ENCODE measurements at places on chromosomes 3 and 15.

GRCh38 chr15:79372428-79372827, 59.7 kb upstream of the MINAR1 start:
- DNase-seq, result no peak

DNA sequence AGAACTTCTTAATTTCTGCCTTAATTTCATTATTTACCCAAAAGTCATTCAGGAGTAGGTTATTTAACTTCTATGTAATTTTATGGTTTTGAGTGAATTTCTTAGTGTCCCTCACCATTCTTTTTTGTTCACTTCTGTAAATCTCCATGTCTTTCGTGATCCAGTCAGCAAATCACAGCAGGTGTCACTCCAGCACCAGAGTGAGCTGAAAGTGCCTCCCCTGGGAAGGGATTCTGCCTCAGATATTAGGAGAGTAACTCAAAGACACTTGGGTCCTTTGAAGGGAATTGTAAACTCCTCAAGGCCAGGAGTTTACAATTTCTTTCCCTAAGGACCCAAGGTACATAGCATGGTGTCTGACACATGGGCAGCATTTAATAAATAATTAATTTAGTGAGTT, 207.6 kb upstream of the AZI2 start:
- DNase-seq, result no peak

DNA sequence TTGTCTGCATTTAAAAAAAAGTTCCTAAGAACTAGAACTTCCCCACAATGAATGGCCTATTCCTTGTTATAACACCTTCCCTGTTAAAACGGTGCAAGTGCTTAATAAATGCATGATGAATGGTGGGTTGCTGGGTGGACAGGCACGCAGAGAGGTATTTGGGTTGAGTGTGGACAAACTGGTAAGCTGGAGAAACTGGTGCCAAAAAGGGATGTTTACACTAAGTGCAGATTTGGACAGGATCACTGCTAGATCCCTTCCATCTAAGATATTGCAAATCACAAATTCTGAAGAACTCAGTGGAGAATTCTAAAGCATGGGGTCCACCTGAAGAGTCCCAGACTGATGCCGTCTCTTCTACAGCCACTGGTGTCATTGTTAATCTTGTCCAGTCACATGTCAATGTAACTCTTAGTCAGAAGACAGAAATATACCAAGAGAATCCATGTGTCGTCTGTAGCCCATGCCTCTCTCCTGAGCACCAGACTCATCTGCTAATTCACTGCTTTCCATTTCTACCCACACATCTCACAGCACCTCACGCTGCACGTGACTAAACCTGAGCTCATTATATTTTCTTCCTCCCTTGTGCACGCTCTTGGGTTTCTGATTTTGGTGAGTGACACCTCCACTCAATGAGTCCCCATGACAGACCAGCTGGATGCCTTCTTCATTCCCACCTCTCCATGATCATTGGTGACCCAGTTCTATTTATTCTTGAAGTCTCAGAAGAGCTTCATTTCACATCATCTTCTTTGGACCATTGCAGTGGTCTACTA, 328.9 kb downstream of the THSD4 start:
- no peak for DNase-seq

- no peak for DNase-seq
These were observed 37.3 kb downstream of the ZBTB38 start for GRCh38 chr3:141405591-141405990.

DNA sequence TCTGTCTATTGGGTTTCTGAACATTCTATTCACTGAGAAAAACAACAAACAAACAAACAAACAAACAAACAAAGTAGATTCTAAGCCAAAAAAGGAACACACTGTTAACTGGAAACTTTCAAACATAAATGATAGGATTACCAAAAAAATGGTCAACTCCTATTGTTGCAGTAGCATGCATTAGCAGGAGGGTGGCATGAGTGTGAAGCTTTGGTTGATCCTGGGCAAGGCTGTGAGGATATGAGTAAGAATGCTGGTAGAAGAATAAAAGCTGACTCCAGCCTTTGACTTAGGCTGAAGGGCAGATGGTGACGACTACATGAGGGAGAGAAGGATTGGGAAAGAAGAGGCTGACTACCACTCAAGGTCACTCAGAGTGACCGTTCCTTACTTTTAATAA, 810.3 kb downstream of the VGLL3 start:
- DNase-seq, result no peak

GRCh38 chr3:113222451-113223086, 11.2 kb downstream of the BOC start:
- DNase-seq, result no peak

GRCh38 chr15:29972051-29972450, 110.7 kb upstream of the GOLGA8J start:
- no peak for DNase-seq

- DNase-seq, result no peak
These were observed 41.2 kb downstream of the CCDC12 start for GRCh38 chr3:46935168-46935858.

- DNase-seq, result no peak
These were observed 102.7 kb upstream of the FGF7 start for GRCh38 chr15:49320351-49320750.

GRCh38 chr3:113812854-113813253, 25.7 kb upstream of the GRAMD1C start:
- no peak for DNase-seq

GRCh38 chr3:139957844-139958243, 22.9 kb downstream of the CLSTN2 start:
- DNase-seq, result no peak

DNA sequence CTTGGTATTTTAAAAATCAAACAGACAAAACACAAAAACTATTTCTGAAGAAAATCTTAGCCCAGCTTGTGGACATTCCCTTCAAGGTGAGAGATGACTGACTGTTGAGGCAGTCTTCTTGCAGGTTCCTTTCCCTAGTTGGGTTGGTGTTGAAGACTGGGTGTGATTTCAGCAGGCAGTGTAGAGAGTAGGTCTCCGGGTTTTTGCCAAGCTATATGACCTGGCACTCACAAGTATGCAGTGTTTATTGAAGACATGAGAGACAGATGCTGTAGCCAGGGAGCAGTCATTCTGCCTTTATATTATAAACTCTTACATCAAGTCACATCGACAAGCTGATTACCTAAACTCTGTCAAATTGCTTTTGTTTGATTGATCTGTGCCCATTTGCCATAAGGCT, 17.5 kb downstream of the SENP8 start:
- DNase-seq, result no peak

GRCh38 chr3:175985781-175986180, 1126.6 kb downstream of the NAALADL2 start:
- no peak for DNase-seq

DNA sequence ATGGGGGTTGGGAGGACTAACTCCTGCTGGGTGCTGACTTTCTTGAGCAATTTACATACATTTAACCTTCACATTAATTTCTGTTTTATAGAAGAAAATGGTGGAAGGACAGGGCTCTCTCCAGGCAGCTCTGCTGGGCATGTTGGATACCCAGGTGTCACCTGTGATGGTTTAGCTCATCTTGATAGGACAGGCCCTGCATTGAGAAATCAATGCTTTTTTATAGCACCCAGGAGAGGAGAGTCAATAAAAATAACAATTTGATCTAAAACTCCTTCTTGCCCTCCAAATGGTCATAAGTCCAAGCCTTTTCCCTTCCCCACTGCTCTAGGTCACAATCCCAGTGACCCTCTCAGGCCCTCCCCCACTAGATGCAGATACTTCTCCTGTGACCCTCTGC, 48.3 kb upstream of the RBP1 start:
- DNase-seq, result no peak

DNA sequence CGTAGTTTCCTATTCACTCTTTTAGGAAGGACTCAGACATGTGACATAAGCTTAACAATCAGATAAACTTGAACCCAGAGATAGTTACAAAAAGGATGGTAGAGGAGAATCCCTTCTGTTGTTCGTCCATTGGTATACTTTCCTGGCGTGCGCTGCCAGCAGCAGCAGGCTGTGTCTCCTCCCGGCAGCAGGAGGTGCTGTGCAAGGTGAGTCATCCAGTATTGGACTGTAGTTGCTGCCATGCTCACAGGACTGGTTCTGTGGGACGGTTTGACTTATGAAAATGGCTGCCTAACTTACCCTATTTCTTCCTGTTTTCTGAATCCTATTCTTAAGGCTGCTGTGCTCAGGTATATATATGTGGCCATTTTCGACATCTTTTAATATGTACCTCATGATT, 253.4 kb upstream of the LRRC3B start:
- DNase-seq, result no peak

GRCh38 chr3:46496746-46497555, 825 bp upstream of the RTP3 start:
- DNase-seq, result peak; percentile 4

- DNase-seq, result no peak
These were observed 106.7 kb upstream of the RAD18 start for GRCh38 chr3:9069971-9070370.

DNA sequence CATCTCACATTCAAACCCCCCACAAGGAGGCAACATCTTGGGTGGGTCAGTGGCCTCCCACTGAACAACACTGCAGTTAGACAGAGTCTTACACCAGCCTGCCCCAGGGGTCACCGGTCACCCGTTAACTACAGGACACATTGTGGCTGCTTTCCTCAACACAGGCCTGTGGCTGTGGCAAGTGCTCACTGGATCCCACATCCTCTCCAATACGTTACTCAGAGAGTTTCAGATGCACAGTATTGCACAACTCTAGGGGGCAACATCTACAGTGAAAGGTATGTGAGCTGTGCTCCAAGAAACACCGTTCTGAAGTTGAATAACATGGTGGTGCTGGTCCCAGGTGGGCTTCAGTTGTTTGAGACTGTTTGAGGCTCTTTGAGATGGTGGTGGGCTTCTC, 41.0 kb downstream of the CTDSPL start:
- no peak for DNase-seq

- no peak for DNase-seq
These were observed 30.4 kb downstream of the TMEM212 start for GRCh38 chr3:171873580-171873979.

- DNase-seq, result no peak
These were observed 611.7 kb downstream of the ZIC1 start for GRCh38 chr3:148020861-148021260.

DNA sequence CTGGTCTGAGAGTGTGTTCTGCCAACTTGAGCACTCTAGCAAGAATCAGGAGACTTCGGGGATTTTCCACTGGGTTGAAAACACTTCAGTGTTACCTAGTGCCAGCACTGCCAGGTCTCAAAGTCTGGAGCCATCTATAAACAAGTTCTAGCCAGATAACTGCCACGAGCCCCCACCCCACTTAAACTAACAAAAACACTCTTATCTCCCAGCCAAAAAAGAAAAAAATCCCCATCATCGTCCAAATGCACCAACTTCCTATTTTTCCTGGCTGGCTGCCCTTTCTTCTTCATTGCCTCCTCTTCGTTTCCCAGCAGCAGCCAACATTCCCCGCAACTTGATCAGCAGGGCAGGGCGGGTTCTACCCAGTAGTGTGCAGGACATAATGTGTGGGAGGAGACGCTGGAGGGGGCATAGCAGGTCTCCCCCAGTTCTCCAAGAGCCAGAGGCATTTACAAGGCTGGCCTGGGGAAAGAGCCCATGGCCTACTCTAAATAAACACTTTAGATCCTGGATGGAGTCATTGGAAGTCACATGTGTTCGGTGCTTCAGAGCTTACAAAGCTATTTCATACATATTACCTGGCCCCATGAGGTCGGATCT, 29.5 kb downstream of the C2CD4B start:
- no peak for DNase-seq

DNA sequence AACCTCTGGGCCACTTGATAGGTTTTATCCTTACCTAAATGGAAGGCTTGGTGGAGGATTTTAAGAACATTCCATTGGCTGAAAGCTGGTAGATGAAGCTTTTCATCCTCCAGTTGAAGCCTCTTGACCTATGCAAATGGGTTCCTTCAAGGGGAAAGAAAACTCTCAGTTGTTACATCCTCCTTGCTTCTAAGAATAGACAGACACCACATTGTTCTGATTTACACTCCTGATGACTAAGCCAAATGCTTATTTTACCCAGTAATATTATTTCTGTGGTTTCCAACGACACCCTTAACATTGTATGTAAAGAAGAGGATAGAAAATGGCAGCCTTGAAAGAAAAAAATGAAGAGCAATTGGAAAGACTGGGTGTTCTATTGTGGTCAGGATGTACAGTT, 480.5 kb downstream of the OTOL1 start:
- no peak for DNase-seq

GRCh38 chr3:99669879-99670555, 31.6 kb downstream of the COL8A1 start:
- no peak for DNase-seq

- DNase-seq, result no peak
These were observed 328.3 kb downstream of the RYR3 start for GRCh38 chr15:33639051-33639450.

DNA sequence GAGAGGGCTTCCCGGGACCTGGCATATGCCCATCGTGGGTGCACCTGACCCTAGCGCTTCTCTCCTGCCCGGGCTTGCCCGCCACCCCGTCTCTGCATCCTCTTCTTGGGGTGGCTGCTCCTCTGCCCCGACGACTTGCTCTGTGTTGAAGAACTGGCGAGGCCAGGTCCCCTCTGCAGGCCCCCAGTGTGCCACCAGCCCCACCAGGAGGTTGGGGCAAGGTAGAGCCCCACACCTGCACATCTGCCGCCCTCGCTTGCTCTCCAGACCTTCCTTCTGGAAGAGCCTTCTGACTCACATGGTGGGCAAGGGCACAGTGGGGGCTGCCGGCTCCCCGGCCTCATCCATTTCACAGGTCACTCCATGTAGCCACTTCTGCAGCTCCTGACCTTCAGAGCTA, 84.3 kb downstream of the FBLN2 start:
- DNase-seq, result no peak

DNA sequence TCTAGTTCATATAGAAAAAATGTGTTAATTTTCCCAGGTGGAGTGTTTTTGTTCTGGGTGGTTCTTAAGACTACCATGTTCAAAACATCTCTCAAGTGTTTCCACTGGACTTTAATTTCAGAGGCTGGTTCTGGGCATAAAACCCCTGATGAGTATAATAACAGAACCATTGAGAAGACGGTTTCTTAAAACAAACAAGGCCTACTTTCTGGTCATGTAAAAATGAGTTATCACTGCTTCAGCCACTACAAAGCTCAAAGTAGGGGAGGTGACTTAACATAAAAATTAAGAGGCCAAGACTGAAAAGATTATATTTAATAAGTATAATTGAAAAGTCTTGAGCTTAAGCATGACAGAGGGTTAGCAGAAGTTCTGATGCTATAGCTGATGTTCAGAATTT, 33.8 kb downstream of the RYR3 start:
- DNase-seq, result no peak

DNA sequence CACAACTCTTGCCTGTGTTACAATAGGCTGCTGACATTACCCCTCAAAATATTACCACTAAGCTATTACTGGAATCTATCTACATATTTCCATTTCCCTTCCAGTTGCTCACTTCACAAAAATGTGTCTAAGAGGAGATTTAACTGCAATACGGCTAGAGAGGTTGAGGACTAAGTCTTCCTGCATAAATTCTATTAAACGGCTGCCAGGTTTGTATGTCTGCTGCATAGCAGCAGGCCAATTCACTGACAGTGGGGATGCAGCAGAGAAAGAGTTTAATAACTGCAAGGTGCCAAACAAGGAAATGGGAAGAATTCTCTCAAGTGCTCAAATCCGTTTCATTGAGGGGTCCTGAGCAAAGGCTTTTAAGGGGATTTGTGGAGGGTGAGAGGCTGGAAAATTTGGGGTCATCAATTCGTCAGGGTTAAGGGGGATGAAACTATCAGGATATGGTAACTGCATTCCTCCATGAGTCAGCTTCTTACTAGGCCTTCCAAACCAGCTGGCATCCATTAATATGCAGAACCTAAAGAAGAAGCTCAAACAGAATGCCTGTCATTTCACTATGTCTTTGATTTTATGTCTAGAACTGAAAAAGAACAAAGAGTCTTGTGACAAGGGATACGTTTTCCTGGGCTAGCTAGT, 675.6 kb downstream of the TBL1XR1 start:
- no peak for DNase-seq

GRCh38 chr3:135917076-135917475, 48.5 kb upstream of the PPP2R3A start:
- no peak for DNase-seq

All from T-helper 22 cell (primary cell).